ENCODE measurements at places on chromosomes 6 and 20.

DNA sequence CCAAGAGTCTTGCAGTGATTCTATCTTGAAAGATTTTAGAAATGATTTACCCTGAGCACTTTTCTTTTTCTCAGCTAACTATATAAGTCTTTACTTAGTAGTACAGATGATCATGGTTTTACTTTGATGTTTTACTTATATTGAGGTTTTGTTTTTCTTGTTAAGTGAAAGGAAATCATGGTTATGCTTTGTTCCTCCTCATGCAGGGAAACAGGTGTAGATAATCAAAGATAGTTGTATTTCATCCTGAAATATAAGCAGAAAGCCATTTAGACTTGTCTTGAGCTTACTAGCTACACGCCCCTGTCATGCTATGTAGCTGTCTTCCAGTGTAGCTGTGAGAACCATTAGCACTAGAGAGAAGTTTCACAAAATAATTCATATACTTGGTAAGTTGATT is 113.9 kb downstream of the HIVEP1 start:
- DNase-seq: no peak

GRCh38 chr6:129251669-129252376 is 368.9 kb downstream of the LAMA2 start:
- DNase-seq: peak; percentile 55

DNA sequence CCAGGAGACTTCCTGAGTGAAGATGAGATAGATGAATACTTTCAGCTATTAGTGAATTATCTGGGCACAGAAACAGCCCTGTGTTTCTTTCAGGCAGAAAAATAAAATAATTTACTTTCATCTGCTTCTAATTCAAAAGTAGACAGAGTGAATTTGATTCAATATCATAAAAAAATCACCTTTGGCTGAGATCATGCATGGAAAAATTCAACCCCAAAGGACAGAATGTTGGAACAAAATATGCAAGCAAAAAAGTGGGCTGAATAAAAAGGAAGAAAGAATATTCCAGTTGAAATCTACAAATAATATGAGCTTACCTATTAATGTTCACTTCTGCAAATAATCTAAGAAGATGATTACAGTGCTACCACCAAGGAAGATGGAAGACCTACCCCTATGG is 546.9 kb downstream of the TFAP2B start:
- DNase-seq: no peak

GRCh38 chr20:49587111-49587570 is 19.2 kb upstream of the PTGIS start:
- no peak for DNase-seq

GRCh38 chr6:142946181-142946923 is 1.4 kb upstream of the HIVEP2 start:
- peak; percentile 88 for DNase-seq

DNA sequence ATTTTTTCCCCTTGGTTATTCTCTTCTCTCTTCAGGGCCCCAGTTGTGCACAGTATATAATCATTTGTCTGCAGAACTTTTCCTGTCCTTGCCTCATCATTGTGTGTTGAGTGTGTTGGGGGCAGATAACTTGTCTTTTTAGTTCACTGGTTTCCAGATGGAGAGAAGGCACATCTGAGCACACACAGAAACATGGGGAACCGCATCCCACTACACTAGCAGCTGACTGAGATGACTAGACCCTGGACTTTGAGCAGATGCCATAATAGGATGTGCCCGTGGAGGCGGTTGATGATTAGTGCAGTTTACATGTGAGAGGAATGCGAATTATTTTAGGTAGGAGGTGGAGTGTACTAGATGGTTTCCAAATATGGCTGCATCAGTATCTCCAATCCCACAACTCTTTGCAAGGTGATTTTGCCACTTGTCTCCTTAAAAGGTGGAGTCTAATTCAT is 26.5 kb upstream of the SH3BGRL2 start:
- no peak for DNase-seq

DNA sequence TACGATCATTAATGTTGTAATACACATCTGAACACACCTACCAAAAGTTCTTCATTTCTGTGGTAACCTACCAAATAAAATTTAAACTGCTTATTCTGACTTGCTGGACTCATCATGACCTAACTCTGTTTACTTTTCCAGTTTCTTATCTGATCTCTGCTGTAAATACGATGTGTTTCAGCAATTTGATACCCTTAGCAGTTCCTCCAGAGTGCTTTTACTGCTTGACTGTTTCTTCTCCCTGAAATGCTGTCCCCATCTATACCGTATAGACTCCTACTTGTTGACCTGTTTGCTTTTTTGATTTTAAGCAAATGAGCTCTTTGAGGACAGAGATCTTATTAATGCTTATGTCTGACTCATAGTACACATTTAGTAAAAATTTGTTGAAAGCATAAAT is 119.5 kb downstream of the SCAF8 start:
- no peak for DNase-seq

- DNase-seq: no peak
Measured at GRCh38 chr20:24578567-24579415, 109.4 kb downstream of the SYNDIG1 start.

GRCh38 chr6:3619201-3619600 is 132.3 kb downstream of the PXDC1 start:
- no peak for DNase-seq

- DNase-seq: no peak
Measured at GRCh38 chr20:15379681-15380296, 1042.4 kb upstream of the FLRT3 start.

DNA sequence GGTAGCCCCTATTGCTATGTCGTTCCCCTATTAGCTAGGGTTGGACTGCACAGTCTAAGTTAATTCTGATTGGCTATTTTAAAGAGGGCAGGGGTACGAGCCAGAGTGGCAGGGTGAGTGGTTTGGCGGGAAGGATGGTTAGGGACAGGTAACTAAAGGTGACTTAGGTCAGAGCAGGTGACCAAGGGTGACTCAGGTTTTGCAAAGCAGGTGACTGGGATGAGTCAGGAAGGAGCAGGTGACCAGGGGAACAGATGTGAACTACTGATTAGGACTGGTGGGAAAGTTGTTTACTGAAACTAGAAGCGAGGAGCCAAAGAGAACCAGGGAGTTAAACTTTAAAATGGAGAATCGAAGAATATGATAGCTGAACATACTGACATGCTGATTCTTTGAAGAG is 295.2 kb downstream of the GJA1 start:
- no peak for DNase-seq

DNA sequence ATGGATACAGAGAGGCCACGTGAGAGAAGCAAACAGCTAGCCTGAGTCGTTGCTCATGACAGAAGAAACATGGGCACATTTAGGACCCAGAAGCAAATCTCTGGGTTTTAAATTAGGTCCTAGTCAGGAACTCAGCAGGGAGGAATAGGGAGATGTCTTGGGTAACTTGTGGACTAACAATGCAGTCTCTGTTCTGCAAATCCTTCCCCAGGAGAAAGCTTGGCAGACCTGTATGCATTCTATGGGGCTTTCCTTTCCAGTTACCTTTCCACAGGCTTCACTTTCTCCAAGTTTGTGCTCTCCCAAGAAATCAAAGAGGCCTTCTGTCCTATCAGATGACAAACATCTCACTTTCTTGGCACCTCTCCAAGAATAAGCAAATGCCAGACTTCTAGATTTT is 47.2 kb upstream of the PLCB4 start:
- no peak for DNase-seq

DNA sequence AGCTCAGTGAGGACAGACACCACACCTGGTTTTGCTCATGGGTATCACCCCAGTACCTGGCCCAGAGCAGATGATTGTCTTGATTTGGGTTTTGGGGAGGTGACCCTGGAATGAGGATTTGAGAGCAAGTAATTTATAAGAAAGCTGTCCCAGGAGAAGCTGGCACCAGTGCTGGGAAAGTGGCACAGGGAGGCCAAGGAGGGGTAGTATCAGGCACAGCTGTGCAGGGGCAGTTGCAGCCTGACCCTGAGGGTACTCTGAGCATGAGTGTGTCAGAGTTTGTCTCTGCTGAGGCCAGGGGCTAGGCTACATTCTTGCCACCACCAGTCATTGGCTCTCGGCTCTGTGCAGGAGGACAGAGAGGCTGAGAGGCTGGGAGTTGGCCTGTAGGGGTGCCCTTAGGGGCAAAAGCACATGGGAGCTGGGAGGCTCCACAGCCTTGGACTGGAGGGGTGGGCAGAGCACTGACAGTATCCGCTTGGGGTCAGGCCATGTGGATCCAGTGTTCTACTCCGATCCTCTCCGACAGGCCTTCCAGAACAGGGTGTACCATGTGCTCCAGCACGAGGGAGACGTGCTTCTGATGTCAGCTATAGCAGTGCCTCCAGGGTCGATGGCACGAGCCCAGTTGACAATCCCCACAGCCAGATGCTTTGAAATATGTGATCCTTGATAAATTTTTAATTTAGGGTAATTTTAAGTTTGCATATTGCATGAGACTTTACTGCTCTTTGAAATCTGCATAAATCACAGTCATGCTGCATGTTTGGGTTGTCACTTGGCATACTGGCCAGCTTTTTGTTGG is 121.3 kb downstream of the PHACTR3 start:
- DNase-seq: no peak

- DNase-seq: no peak
Measured at GRCh38 chr6:20302702-20303251, 90.5 kb upstream of the MBOAT1 start.
